ENCODE measurements at places on chromosomes 2 and 18. TPM values are rescaled to one million over a fixed set of nuclear protein-coding genes. Genes with fewer than 3 reads are reported as not detected.

Gene IL1RL2
- total RNA-seq: 1.2 TPM

Gene SCN2A
- total RNA-seq: not detected

Gene MCEE
- 15.8 TPM for total RNA-seq

Gene KATNAL2
- total RNA-seq: 9.4 TPM

Gene OSR1
- total RNA-seq: 6.9 TPM

Gene IL36G
- total RNA-seq: not detected

- DNase-seq: no peak
Observed at GRCh38 chr18:33987206-33987605, 237.5 kb downstream of the NOL4 start.

- no peak for DNase-seq
Observed at GRCh38 chr2:7111626-7112025, 194.4 kb downstream of the RNF144A start.

DNA sequence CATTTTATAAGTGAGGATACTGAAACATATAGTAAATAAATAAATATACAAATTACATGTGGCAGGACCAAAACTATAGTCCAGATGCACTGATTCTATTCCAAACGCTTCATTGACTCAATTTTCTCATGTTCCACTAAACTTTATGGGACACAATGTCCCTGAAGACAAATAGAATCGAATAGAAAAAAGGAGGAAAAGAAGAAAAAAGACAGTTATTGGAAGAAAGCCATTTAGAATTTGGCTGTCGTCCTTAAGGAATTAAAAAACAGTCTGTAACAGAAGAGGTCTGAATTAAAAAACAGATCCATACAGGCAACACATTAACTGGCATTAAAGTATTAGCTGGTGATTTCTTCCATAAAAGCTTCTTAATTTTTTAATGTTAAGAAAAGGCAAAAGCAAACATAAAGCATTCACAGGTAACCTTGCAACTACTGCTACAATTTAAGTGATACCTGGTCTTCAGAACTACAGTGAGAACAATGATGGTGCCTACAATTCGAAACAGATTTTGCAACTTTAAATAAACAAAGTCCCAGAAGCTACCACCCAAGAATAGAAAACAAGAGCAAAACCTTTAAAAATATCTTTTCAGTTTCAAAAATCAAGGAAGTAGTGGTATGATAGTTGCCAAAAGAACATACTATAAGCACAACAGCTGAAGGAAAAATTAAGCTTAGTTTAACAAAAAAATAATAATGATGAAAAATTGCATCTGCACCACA is 17.4 kb upstream of the CHAC2 start:
- no peak for DNase-seq

- DNase-seq: no peak
Observed at GRCh38 chr18:77833807-77834206, 584.2 kb downstream of the GALR1 start.

DNA sequence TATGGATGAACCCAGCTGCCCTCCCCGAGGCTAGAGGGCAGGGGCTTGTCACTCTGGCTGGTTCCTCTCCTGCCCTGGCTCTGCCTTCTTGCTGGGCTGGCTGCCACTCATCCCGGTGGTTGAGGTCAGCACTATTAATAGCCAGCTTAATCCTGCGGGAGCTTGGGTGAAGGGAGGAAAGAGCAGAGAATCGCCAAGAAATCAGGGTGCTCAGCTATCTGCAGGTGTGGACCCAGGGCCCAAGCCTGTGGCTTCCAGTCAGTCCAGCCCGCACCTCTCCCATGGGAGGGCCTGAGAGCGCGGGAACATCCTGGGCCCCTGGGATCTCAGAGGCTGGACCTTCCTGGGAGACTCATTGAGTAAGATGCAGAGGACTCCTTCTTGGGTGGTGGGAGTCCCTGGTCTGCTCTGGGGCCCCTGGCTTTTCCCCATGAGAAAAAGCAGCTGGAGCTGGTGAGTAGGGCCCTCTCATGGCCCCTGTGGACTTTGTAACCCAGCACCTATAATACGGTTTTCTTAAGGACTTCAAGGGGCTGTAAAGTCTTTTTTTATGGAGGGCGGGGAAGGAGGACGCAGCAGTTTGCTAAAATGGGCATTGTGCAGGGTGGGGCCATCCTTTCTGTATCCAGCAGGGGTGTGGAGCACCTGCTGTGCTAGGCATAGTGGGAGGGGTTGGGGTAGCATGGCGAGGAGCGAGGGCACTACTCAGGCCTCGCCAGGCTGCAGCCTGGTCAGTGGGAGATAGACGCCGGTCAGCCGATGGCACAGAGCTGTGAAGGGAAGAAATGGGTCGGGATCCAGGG is 27.4 kb upstream of the CNNM3 start:
- peak; percentile 67 for DNase-seq

- DNase-seq: no peak
Observed at GRCh38 chr2:188089901-188090300, 201.8 kb upstream of the GULP1 start.

DNA sequence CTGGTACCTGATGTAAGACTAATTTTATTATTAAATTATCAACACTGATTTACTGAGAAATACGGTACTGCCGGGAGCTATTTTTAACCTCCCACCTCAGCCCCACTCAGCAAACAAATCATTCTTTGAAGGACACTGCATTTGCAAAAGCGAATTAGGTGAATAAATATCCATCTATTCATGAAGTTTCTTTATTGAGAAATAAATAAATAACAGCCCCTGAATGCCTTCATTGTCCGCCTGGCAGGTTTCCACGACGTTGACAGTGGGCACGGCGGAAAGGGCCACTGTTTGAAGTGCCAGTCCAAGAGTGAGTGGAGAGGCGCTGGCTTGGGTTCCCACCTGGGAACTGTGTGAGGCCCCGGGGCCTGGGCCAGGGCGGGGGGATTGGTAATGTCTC is 15.7 kb downstream of the C1QL2 start:
- DNase-seq: no peak

DNA sequence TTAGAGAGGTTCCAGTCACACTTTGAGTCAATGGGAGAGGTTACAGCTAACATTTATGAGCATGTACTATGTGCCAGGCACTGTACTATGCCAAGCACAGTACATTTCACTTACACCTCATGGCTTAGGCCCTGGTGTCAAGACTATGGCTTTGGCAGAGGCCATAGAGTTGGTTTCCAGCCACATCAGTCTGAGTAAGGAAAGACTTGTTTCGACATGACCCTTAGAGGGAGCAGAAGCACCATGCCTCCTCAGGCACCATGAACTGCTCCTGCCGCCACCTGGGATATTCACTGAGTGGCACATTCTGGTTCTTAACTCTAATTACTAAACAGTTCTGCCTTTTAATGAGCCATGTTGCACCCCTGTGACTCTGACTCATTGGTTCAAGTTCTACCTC is 12.7 kb downstream of the DGUOK start:
- no peak for DNase-seq

GRCh38 chr2:68806511-68807109 is 64.6 kb downstream of the BMP10 start:
- DNase-seq: no peak

DNA sequence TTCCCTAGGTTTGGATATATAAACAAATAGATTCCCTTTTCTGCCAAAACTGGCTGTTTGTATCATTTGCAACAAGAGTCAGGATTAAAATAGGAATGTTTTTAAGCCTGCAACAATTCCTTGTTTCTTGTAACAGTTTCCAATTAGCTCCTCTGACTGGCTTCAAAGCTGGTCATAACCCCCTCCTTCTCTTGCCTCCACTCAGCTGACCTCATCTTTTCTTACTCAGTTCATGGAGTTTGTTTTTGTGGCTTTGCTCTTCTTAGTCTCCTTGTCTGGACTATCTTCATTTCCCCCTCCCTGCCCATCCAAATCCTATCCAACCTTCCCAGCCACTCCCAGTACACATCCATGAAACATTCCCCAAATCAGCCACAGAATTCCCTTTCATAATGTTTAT is 14.3 kb upstream of the RAPH1 start:
- DNase-seq: no peak

- DNase-seq: no peak
Observed at GRCh38 chr2:168438553-168438952, 17.5 kb upstream of the CERS6 start.

DNA sequence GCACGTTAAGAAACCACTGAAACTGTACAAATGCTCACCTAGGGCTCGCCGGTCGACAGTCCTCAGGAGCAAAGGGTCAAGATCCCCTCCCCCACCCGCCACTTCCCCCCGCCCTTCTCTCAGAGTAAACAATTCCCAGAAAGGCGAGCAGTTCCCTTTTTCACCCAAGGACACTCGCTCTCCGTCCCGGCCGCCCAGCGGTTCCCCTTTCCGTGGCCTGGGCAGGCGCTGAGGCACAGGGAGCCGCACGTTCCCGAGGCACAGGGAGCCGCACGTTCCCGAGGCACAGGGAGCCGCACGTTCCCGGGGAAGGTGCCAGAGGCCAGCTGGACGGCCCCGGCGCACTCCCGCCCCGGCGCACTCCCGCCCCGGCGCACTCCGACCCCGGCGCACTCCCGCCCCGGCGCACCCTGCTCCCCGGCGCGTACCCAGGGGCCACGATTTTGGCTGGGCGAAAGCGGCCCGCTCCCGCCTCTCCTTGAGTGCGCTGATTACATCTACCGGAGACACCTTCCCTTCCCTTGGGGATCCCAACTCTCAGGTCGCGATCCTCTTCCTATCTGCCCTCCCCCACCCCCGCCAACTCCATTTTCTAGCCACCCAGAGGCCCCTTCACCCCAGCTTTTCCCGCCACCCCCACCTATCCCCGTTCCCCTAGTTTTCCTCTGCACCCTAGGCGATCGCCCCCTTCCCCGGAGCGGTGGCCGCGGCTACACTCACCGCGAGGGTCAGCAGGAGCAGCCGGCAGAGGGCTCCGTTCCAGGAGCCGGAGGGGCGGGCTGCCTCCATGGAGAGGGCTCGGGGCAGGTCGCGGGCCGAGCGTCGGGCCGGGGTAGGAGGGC is 817 bp downstream of the DSC2 start:
- peak; percentile 50 for DNase-seq

- no peak for DNase-seq
Observed at GRCh38 chr2:67340133-67341011, 56.8 kb upstream of the ETAA1 start.

DNA sequence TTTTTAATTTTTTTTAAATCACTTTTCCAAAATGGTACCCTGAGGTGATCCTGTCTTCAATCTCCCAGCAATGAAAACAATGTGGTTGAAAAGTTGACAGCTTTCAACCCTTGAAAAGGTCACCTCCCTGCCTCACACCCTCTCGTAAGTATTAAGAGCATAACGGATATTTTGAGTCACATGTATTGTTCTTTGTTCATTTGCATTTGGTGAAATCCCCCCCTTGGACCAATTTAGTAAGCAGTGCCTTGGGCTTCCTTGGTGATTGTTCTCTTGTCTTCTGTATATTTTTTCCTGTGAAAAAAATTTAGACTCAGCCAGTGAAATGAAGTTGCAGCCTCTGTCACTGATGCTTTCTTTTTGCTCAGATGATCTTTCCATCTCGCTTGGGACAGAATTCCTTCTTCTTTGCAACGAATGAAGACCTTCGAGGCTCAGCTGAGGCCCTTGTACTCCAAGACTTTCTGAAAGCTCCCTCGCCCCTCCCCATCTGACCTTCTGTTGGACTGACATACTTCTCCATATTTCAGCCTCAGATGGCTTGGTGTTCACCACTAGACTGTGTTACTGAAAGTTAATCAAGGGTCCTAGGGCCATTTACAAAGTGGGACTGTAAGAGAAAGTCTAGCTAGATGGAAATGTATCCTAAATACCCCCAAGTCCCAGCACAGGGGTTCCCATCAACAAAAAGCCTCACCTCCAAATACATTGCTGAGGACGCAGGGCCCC is 158.4 kb downstream of the BCL2 start:
- DNase-seq: no peak

GRCh38 chr2:61220768-61221167 is 58.8 kb downstream of the C2orf74 start:
- DNase-seq: no peak

GRCh38 chr18:22427822-22428549 is 10.3 kb upstream of the CTAGE1 start:
- DNase-seq: no peak

GRCh38 chr2:191252699-191253098 is 7.5 kb downstream of the MYO1B start:
- DNase-seq: no peak

- DNase-seq: no peak
Observed at GRCh38 chr2:201018636-201019035, 52.8 kb downstream of the HYCC2 start.

DNA sequence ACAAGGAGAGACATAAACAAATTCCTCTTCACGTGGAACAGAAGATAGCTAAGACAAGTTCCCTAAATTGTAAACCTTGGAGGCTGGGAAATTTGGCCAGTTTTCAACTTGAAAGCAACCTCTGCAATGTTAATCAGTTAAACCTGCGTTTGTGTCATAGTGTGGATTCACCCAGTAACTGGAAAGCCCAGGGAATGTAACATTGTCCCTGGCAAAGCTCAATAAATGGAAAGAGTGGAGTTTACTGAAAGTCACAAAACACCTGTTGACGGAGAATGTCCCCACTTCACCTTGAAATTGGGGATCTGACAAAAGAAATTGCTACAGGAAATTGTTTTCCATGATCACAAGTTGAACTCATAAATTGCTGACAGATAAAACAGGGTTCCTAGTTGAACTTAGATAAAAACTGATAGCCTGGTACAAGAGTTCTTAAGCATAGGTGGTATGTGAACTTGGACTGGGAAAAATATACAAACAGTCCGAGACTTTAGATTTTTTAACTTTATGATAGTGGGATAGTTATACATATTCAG is 15.0 kb upstream of the ME2 start:
- DNase-seq: no peak

- DNase-seq: no peak
Observed at GRCh38 chr2:150063432-150063889, 424.0 kb downstream of the RND3 start.

DNA sequence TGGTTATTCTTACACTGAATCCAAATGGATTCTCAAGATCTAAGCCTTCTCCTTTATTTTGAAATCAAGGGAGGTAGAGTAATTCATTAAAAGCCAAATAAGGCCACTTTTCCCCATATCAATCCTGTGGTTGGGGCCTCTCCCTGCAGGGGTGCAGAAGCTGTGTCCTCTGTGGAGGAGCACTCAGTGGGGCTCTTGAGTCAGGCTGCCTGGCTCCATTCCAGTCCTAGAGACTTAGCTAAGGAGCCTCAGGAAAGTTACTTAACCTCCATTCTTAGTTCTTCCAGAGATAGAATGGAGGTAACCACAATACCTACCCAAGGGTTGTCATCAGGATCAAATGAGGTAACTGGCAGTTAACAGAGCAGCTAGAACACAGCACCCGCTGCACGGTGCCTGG is 564.3 kb downstream of the CMPK2 start:
- no peak for DNase-seq

DNA sequence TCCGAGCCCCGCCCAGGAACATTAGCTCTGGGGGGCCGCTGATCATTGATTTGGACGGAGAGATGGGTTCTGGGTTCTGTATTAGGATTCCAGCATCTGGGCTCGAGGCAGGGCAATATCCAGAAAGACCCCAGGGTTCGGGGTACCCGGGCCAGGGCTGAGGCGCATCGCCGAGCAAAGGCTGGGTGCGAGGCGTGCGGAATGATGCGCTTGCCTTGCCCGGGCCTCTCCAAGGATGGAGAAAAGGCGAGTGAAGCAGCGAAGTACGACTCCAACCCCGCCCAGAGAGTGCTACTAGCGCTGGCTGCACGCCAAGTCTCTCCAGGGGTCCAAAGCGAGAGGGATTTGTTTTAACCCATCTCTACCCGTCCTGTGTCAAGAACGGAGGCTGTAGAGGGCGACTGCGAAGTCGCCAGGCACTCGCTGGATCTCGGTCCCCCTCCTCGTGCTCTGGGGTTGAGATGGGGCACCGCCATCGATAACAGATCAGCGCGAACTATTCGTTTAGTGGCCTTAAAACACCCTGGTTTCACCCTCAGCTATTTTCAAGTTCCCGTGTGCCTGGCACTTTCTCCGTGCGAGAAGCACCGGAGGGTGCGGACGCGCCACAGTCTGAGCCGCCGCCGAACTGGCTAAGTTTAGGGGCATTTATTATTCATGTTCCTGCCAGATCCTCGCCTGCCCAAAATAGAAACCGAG is 1.9 kb downstream of the ADCYAP1 start:
- no peak for DNase-seq

Data from PC-9 (cell line).